Retinal pigment epithelial cell (primary cell): ENCODE measurements at places on chromosomes 13 and 19.

- no peak for DNase-seq
These were observed 1.1 kb downstream of the TMEM86B start for GRCh38 chr19:55227241-55228014.

GRCh38 chr13:89565476-89566100 is 1781.9 kb upstream of the MIR17HG start:
- DNase-seq = no peak

DNA sequence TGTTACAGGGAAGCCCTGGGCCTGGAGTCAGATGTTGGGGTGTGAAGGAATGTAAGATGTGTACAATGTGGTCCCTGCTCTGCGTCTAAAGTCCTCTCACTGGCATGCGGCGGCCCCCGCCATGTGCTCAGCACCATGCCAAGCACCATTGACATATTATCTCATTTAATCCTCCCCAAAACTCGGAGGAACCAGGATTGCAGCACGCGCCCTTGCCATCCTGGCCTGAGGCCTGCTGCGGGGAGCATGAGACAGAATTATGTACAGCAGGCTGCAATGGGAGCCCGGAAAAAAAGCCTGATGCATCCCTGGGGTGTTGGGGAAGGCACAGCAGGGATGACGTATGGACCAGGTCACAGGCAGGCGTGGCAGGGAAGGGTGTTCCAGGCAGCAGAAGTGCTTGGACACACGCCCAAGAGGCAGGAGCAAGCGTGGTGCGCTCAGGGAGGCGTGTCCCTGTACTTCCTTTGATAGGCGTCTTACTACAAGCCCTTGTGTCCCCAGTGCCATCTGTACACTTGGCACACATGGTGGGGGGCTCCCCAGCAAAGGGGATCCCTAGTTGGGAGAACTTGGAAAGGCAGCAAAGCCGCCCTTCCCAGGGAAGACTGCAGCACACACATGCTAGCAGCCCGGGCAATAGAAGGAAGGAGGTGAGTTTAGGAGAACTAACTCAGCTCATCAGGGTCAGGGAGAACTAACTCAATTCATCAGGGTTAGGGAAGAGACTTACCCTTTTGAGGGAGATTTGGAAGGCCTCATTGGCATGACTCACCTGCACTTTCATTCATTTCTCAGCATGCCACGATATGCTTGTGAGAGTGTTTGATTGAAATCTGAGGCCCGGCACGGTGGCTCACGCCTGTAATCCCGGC is 3.4 kb downstream of the EVI5L start:
- DNase-seq = no peak

GRCh38 chr19:35262101-35262761 is 6.5 kb upstream of the USF2 start:
- no peak for DNase-seq

- DNase-seq = no peak
These were observed 237.0 kb downstream of the POSTN start for GRCh38 chr13:37361608-37362007.

DNA sequence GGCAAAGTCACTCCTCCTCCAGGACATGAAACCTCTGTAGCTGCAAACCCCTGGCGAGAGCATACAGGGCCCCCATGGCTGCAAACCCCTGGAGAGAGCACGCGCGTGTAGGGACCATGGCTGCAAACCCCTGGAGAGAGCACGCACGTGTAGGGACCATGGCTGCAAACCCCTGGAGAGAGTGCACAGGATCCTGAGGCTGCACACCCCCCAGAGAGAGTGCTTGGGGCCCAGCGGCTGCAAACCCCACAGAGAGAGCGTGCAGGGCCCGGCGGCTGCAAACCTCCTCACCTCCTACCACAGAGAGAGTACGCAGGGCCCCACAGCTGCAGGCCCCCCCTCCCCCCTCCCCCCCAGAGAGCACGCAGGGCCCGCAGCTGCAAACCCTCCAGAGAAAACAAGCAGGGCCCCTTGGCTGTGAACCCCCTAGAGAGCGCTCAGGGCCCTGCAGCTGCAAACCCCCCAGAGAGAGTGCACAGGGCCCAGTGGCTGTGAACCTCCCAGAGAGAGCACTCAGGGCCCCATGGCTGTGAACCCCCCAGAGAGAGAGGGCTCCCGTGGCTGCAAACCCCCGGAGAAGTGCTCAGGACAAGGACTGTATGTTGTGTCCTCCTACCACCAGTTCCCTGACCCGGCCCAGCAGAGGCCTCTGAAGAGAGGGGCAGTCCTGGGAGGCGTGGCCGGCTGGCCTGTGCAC is 7.3 kb downstream of the ADPRHL1 start:
- DNase-seq = no peak

DNA sequence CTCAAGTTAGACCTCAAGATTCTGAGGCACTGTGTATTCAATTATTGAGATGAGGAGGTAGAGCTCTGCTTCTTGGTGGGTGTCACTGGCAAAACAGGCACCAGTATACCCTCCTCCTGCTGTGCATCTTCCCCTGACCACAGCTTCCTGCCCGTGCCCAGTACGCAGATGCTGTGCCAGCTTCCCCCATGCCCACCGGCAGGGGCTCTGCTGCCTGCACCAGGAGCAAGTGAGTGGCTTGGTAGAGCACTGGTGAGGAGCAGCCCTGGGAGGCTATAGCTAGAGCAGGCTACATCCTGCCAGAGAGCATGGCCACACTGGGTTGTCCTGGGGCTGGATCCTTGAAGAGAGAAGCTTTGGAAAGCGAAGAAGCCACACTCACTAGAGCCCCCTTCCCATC is 21.0 kb upstream of the RNF17 start:
- no peak for DNase-seq

GRCh38 chr19:40445780-40446262 is 1.7 kb upstream of the SERTAD3 start:
- DNase-seq = no peak

DNA sequence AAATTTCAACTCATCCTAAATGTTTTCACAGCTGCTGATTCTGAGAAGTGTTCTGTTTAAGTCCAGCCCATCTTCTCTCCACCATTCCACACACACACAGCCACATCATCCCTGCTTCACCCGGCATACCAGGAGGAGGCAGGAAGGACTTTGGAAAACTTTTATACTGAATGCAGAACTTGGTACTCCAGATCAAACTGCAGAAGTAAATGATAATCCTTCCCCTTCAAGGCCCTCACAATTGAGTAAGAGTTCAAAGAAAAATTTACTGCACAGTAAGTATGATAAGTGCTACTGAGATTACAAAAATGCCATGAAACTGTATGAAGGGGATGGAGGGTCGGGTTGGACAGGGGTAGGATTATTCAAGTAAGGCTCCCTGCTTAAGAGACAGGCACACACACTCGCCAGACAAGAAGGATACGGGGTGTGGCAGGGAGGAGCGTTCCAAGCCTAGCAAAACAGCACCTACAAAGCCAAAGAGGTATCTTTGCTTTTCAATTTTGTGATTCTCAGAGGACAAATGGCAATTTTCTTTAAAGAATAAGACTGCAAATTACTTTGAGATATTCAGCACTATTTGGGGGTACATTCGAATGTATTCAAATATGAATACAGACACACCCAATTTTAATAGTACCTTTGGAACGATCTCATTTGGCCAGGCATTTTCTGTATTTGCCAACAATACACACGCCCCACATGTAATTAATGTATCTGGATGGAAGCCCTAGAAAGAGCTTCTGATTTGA is 2.5 kb downstream of the USP12 start:
- DNase-seq = no peak
